ENCODE measurements at places on chromosomes 16 and 17.

DNA sequence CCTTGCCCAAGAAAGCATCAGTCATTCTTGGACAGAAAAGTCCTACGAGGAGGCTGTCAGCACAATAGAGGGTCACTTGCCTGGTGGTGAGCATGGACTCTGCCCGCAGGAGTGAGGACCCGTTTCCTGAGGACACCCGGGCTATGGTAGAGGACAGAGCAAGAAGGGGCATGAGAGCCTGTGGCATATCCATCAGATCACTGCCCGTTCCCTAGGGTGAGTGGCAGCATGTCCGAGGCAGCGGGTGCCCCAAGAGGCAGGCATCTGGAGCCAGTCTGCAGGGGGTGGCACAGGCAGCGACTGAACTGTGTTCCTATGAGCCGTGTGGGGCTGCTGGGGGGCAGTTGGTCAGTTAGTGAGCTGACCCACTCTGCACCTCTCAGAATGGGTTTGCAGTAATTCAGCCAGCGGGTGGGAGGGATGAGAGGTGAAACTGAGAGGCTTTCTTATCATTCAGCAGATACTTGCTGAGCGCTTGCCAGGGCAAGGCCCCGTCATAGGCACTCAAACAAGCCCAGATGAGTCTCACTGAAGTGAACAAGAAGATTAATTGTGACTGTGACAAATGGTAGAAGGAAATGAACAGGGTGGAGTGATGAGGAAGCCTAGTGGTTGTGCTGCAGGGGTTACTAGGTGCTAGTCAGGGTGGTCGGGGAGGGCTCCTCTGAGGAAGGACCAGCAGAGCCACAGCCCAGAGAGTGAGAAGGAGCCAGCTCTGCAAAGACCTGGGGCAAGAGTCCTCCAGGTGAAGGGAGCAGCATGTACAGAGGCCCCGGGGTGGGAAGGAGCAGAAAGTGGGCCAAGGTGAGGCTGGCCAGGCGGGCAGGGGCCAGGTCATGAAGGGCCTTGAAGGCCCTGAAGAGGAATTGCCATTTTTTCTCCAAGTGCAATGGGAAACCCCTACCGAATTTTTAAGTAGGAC lies 87.9 kb downstream of the CLEC16A start:
- no peak for DNase-seq

DNA sequence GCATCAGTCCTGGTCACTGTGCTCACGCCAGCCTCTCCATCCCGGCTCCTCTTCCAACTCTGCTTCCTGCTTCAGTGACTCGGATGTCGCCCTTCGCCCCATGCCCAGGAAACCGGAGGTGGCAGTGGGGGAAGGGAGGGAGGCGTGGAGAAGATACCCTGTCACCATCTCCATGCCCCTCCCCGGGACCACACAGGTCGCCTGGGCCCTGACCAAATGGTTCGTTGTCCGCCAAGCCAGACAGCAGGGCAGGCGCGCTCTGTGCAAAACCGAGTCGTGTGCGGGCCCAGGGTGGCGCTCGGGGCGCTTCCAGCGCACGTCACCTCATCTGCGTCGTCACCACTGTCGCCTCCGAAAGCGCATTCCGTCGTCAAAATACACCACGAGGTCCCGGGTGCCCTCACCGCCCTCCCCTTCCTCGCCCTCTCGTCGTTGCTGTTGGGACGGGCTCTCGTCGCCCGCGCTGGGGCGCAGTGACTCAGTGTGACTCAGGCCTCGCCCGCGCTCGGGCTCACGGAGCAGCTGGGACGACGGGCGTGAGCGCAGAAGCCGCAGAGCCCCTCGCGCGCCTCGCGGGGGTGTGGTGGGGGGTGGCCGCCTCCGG lies 39.2 kb downstream of the ZNF778 start:
- DNase-seq = no peak

GRCh38 chr16:11801481-11802021 lies 4.5 kb upstream of the ZC3H7A start:
- DNase-seq = peak; percentile 37

- no peak for DNase-seq
These were observed 3.3 kb downstream of the CARMIL2 start for GRCh38 chr16:67648088-67648763.

- DNase-seq = no peak
These were observed 11.6 kb downstream of the TOM1L2 start for GRCh38 chr17:17960500-17961030.

GRCh38 chr17:81685108-81685507 lies 1.3 kb downstream of the HGS start:
- peak; percentile 84 for DNase-seq
